ENCODE measurements at places on chromosomes 1 and 21. TPM values are rescaled to one million over a fixed set of nuclear protein-coding genes. Genes with fewer than 3 reads are reported as not detected.

SDE2 gene
- total RNA-seq = 19.6 TPM

TTC39A gene
- 28.0 TPM for total RNA-seq

SIKE1 gene
- 60.7 TPM for total RNA-seq

BRDT gene
- total RNA-seq = not detected

LDLRAD1 gene
- total RNA-seq = not detected

CFAP107 gene
- not detected for total RNA-seq
